ENCODE measurements at places on chromosomes 7 and 10. TPM values are rescaled to one million over a fixed set of nuclear protein-coding genes. Genes with fewer than 3 reads are reported as not detected.

DNA sequence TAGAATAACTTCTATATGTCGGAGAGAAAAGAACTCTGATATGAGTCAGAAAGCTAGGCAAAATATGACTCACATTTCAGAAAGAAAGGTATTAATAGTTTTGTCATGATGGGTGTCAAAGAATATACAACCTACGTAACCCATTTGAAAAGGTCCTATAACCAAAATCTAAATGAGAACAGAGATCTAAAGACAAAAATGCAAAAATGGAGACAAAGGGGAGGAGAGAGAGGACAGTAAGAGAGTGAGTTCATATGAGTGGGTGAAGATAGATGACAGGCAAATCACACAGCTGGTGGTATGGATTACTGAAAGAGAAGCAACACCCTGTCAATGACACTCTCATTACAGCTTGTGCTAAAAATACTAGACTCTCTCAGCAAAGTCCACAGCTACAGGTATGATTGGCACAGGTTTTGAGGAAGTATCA, 25.6 kb downstream of the ANKMY2 start:
- H3K4me1 ChIP-seq = peaks cover 7% of the 10 kb centered on the region
- no peak overlapping the region for H3K27ac ChIP-seq
- no peak overlapping the region for H3K4me3 ChIP-seq
- DNase-seq = no peak
- no peaks in the 10 kb centered on the region for H3K27me3 ChIP-seq

Gene SFTPA2
- total RNA-seq = not detected

- no peak overlapping the region for H3K27ac ChIP-seq
- H3K27me3 ChIP-seq = no peaks in the 10 kb centered on the region
- no peaks in the 10 kb centered on the region for H3K36me3 ChIP-seq
- no peak overlapping the region for H3K4me3 ChIP-seq
- DNase-seq = no peak
These were observed 158.0 kb downstream of the CREB5 start for GRCh38 chr7:28570113-28570969.

GRCh38 chr10:29900865-29901264, 158.5 kb downstream of the JCAD start:
- no peaks in the 10 kb centered on the region for H3K27me3 ChIP-seq
- H3K4me1 ChIP-seq = no peaks in the 10 kb centered on the region
- no peak overlapping the region for H3K27ac ChIP-seq

Gene HABP2
- total RNA-seq = not detected

DNA sequence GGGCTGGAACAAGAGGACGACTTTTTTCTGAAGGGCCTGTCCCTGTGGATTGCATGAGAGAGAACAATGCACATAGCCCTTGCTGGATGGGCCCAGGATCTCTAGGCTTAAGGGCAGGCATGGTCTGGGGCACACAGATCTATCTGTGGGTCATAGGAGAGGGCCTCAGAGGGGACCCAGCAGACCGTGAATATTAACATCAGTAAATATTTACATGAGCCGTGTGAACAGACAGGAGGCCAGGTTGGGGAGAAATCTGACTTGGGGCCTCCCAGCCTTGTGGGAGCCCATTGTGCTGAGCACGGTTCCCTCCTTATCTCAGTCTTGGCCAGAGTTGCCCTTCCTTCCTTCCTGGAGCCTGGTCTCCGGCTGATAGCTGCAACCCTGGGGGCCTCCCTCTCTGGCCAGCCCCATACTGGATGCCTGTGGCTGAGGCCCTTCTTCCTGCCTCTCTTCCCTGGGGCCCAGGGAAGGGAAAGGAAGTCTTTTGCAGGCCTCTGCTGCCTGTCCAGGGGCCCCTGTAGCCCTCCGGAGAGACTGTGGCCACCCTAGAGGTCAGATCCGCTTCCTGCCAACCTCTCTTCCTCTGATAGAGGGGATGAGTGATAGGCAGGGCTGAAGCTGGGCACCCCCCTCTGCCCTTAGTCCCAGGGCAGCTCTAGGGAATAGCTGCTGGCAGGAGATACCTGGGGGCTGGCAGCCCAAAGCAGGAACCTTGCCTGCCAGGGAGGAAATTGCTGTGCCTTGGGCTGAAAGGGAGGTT, 44.5 kb upstream of the TRIM8 start:
- no peak for DNase-seq
- no peaks in the 10 kb centered on the region for H3K27me3 ChIP-seq
- H3K4me3 ChIP-seq = no peak overlapping the region
- H3K36me3 ChIP-seq = peaks cover 2% of the 10 kb centered on the region
- peak overlapping the region; percentile 68 for H3K27ac ChIP-seq

DNA sequence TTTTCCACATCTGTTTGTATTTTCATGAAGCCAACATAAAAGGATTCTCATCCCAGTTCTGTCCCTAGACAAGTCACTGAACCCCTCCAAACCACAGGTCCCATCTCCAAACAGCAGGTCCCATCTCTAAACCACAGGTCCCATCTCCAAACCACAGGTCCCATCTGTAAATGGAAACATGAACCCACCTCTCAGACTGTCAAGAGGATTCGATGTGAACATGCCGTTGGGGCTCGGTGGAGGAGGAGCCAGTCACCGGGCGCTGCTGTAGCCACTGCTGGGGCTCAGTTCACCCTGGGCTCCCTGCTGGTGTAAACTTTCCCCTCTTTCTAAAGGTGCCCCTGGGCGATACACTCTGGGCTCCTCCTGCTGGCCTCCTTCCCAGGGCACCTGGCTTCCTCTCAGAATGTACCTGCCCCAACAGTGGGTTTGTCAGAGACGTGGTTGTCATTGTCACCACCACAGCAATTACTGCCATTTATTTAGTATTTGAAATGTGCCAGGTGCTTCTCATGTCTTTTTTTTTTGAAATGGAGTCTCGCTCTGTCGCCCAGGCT, 13.0 kb downstream of the LHPP start:
- no peak for DNase-seq
- peaks cover 7% of the 10 kb centered on the region for H3K4me1 ChIP-seq
- no peak overlapping the region for H3K27ac ChIP-seq
- no peaks in the 10 kb centered on the region for H3K27me3 ChIP-seq
- H3K4me3 ChIP-seq = no peak overlapping the region
- no peaks in the 10 kb centered on the region for H3K36me3 ChIP-seq

DNA sequence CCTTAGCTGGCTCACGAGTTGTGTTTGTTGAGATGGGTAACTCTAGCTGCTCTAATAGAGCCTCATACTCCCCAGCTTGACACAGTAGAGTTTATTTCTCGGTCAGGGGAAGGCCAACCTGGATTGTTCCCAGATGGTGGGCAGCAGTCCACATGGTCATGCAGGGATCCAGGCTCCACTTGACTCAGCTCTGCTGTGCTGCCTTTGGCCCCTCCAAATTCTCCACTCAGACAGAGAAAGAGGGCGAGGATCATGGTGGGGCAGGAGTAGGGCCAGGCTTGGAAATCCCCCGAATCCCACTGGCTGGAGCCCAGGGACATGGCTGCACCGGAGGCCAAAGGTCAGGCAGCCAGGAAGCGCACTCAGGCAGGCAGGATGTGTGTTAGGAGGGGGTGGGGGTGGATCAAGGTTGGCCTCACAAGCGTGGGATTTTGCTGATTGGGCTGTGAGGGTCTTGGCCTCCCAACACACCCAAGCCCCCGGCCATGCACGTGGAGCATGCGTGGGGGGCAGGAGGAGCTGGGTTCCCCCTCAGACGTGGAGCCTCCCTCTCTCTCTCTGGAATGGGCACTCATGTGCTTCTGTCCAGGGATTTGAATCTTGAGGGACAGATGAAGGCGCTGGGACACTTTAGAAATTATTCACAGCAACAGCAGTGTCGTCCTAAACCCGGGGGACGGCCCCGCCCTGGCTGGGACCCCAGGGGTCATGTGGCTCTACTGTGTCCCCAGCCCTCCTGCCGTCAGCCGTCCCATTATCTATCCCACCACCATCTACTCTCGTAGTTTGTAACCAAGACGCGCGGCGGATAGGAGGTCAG, 44.8 kb downstream of the PDGFA start:
- H3K27me3 ChIP-seq = peaks cover 4% of the 10 kb centered on the region
- no peak for DNase-seq
- no peak overlapping the region for H3K27ac ChIP-seq
- H3K4me1 ChIP-seq = no peaks in the 10 kb centered on the region
- H3K4me3 ChIP-seq = no peak overlapping the region
- H3K36me3 ChIP-seq = no peaks in the 10 kb centered on the region

DNA sequence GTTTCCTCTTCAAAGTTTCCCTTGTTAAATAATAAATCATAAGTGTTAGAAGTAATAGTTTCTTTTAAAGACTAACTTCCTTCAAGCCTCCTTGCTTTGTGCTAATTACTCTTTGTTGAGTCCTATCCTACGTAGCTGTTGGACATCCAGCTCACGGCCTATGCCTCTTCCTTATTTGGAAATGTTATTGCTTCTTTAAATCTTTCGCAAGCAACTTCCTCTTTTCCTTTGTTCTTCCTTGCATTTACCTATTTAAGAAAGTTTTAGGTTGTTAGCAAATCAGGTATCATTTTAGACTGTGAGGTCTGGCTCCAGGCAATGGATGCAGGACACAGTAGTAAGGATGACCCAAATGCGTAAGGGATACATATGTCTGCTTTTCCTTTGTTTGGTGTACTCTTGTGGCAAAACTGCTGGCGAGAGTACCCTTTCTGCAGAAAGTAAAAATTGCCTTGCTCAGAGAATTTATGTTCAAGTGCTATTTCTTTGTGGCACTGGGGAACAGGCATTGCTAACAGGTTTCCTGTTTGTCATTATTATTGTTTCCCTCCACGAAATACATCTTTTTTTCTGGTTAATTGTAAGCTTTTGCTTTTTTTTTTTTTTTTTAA, 110.5 kb downstream of the DYNC2I1 start:
- no peak overlapping the region for H3K4me3 ChIP-seq
- H3K4me1 ChIP-seq = peaks cover 3% of the 10 kb centered on the region
- H3K36me3 ChIP-seq = peaks cover 14% of the 10 kb centered on the region
- H3K27ac ChIP-seq = no peak overlapping the region

DNA sequence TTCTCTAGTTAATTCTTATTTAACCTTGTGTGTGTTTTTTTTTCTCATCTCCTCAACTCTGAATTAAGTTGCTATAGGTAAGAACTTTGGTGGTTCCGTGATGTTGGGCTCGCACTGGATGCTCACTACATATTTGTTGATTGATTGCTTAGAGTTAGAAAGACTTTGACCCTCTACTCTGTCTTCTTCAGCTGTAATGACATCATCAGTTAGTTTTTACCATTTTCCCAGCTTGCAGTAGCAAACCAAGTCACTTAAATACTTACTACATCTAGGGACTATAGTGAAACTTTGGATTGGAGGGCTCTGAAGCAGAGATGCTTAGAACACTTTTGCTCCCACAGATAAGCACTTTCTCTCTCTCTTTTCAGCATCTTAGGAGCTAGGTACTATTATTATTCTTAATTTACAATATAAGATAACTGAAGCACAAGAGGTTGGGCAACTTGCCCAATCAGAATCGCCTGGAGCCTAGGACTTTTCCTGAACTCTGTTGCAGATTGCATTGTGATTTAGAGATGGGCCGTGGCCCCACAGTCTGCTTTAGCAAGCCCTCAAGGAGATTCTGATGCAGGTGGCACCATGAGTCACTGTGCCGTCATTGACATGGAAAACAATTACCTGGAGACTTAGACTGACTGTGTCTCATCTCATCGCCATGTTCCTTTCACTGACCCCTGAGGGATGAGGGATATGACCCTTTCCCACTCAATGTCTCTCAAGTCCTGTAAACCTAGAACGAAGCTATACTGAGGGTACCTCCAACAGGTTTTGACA, 471.9 kb upstream of the PODXL start:
- H3K36me3 ChIP-seq = no peaks in the 10 kb centered on the region
- H3K4me3 ChIP-seq = no peak overlapping the region
- H3K27me3 ChIP-seq = peaks cover 11% of the 10 kb centered on the region
- H3K27ac ChIP-seq = no peak overlapping the region
- no peak for DNase-seq

DNA sequence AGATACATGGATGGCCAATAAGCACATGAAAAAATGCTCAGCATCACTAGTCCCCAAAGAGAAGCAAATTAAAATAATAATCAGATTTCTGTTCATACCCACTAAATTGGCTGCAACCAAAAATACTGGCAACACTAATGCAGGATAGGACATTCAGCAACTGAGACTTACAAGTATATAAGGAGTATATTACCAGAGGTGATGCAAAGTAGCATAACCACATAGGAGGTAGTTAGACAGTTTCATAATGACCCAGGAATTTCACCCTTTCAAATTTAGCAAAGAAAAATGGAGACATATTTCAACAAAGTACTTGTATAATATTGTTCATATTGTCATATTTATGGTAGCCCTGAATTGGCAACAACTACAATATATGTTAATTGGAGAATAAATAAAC, 727.8 kb downstream of the GRID1 start:
- H3K27me3 ChIP-seq = no peaks in the 10 kb centered on the region
- H3K27ac ChIP-seq = no peak overlapping the region
- no peak for DNase-seq
- no peaks in the 10 kb centered on the region for H3K4me1 ChIP-seq

GRCh38 chr7:74253835-74254128, 417 bp downstream of the RFC2 start:
- H3K27me3 ChIP-seq = no peaks in the 10 kb centered on the region
- DNase-seq = no peak
- peak overlapping the region; percentile 94 for H3K4me3 ChIP-seq

- peaks cover 7% of the 10 kb centered on the region for H3K36me3 ChIP-seq
- DNase-seq = no peak
- H3K4me1 ChIP-seq = peaks cover 23% of the 10 kb centered on the region
- peaks cover 22% of the 10 kb centered on the region for H3K27me3 ChIP-seq
- H3K4me3 ChIP-seq = no peak overlapping the region
- no peak overlapping the region for H3K27ac ChIP-seq
These were observed 172.9 kb downstream of the WDR37 start for GRCh38 chr10:1229116-1229515.

Gene SUGCT
- 5.9 TPM for total RNA-seq

- no peaks in the 10 kb centered on the region for H3K36me3 ChIP-seq
- H3K27me3 ChIP-seq = no peaks in the 10 kb centered on the region
- no peak overlapping the region for H3K27ac ChIP-seq
These were observed 494.1 kb downstream of the SDK1 start for GRCh38 chr7:3795141-3795540.

GRCh38 chr7:81383846-81384245, 386.0 kb downstream of the HGF start:
- no peaks in the 10 kb centered on the region for H3K36me3 ChIP-seq
- no peaks in the 10 kb centered on the region for H3K27me3 ChIP-seq
- H3K4me3 ChIP-seq = no peak overlapping the region
- DNase-seq = no peak

- peak overlapping the region; percentile 69 for H3K27ac ChIP-seq
- H3K27me3 ChIP-seq = no peaks in the 10 kb centered on the region
- H3K4me1 ChIP-seq = peaks cover 28% of the 10 kb centered on the region
- H3K4me3 ChIP-seq = no peak overlapping the region
- no peak for DNase-seq
These were observed 112.2 kb downstream of the CLEC2L start for GRCh38 chr7:139635526-139636302.

Gene TMEM139
- 0.91 TPM for total RNA-seq
